ENCODE measurements at places on chromosomes 11 and 22.
A peak's percentile ranks its signal among the peaks of the same experiment; 100 is the strongest.

GRCh38 chr11:112115386-112115785, 28.7 kb downstream of the SDHD start:
- DNase-seq: no peak

GRCh38 chr11:117903505-117904382, 25.5 kb downstream of the TMPRSS13 start:
- DNase-seq: no peak

- DNase-seq: no peak
Measured at GRCh38 chr22:24521791-24522245, 26.7 kb downstream of the UPB1 start.

DNA sequence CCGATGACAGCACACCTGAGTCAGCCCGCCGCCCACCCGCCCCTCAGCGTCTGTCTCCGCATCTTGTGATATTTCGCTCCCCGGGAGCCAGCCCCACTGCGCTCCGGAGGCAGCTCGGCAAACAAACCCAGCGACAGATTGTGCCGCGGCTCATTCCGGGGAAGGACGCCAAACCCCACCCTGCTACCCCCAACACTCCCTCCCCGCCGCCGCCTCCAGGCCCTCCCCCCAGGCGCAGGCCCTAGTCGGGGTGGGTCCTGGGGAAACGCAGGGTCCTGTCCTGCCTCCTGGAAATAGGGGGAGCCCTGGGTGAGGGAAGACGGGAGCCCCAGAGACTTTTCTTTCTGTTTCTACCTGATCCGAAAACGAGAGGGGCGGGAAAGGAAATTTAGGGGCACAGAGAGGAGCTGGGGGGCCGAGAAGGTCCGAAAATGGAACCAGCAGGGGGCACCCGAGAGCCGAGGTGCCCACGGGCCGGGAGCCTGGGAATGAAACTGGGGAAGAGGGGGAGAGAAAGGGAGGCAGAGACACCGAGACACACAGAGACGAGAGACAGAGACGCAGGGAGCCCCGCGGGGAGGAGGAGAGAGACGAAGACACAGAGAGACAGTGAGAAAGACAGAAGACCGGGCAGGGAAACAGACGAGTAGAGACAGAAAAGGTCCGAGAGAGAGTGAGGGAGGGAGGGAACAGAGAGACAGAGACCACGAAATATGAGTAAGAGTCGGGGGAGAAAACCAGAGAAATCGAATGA, 1.7 kb upstream of the RTN4RL2 start:
- DNase-seq: no peak

DNA sequence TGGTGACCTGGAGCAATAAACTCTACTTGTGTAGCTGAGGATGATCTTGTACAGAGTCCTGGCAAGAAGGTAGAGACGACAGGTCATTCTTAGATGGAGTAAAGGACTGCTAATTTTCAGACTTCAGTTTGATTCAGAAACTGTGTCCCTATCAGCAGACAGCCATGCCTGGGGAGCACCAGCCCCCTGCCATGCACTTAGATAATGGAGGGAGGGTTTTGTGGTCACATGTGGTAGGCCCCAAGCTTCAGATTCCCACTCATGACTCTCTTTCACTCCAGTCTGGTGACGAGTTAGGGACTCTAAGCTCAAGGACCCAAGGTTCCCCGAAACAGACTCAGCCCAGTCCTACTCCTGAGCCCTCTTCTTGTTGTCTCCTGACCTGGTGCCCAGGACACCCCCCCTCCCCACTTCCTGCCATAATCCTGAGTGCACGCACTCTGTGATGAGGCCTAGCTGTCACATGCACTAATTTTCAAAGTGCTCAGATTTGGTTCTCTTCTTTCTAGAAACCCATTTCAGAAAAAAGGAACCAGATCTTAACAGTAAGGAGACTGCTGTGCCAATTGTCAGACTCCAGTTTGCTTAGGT, 10.2 kb upstream of the AMPD3 start:
- no peak for DNase-seq

- no peak for DNase-seq
Measured at GRCh38 chr11:46375392-46376101, 5.9 kb upstream of the MDK start.

GRCh38 chr22:50061141-50061823, 3.2 kb upstream of the TTLL8 start:
- DNase-seq: no peak

DNA sequence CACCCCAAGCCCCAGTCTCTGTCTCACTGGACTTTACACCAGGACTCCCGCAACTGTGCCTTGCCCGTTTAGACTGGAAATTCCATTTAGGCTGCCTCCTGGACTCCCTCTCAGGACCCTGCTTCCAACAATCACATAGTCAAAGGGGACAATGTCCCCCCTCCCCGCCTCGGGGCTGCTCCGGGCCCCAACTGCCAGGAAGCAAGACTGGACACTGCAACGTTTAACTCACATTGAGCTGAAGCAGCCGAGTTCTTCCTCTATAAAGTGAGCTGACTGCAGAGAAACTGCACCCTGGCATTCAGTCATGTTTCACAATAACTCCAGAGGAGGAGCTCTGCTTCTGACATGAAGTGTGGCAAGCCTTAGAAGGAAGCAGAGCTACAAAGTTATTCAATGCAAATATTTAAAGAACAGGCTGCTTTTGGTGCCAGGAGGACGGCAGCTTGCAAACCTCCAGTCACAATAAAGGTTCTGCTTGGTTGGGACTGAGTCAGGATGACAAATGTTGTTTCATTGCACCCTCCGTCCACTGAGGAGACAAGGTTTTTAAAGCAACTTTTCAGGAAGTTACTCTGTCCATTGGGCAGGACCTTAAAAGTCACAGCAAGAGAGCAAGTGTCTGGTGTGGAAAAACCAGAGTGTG, 19.9 kb downstream of the PACSIN2 start:
- peak; percentile 77 for DNase-seq

DNA sequence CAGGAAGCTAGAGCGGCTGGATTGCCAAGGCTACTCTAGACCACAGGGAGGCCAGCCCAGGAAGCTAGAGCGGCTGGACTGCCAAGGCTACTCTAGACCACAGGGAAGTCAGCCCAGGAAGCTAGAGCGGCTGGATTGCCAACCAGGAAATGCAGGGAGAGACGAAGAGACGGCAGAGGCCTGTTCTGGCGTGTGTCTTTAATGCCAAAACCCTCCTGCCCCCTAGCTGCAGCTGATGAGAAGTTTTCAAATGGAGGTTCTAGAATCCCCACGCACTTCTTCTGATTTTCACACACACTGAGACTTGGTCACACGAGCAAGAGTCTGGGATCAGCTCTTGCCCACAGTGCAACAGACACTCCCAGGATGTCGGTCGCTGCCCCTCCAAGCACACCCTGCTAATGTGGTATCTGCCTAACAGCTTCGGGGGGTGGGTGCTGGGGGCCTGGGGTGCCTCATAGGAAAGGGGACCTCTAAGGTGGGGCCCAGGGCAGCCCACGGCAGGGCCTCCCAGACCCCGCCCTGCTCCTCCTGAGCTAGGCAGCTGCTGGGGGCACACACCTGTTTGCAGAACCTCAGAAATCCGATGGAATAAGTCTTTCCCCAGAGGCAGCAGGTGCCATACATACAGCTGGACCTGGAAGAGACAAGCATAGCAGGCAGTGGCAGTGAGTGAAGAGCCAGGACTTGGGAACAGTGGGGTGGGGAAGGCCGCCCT, 28.5 kb downstream of the MAFF start:
- DNase-seq: no peak

DNA sequence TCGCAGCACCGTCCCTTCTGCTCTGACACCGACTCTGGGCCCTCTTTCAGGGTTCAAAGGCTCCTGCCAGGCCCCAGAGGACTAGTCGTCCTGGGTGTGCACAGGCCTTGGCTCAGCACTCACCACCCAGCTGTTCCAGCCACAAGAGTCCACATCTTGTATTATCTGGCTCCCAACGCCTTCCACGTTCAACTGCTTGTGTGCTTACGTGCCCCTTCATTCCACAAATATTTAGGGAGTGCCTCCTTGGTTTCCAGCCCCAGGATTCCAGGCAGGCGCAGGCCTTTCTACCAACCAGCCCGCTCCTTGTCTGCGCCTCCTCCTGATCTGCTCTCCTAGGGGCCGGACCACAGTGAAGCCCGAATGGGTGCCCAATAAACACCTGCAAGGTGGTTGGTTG, 70.9 kb downstream of the SCUBE1 start:
- no peak for DNase-seq

DNA sequence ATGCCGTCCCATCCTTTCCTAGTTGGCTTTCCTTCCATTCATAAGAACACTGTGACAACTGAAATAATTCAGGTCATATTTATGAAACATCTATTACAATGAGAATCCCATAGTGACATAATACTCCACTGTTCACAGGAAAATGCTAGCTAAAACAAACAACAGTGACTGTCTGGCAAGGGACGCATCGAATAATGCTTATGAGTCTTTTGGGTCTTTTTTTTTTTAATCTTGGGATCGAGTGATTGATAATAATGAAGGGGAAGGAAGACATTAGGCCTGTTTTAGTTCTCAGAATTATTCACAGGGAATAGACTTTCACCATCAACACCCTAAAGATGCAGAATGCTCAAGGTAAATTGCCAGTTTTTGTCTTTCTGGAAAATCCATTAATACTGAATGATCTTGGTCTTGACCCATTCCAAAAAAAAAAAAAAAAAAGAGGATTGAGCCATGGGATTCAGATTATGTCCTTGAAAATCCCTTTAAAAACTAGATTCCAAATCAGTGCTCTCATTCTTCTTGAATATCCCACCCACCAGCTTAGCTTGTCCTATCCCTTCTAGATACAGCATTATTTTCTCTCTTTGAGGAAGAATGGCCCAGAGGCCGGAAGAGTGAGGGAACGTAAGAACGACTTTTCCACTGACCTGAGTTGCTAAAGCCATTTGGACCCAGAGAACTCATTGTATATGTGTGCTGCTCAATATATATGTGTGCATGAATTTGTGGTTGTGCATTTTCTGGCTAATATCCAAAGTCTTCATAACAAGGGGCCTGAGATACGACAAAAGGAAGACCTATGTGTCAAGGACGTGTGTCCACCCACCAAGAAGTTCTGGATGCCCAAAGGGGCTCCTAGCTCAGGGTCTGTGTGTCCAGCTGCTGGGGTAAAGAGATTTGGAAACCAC, 35.2 kb upstream of the CREB3L1 start:
- no peak for DNase-seq

GRCh38 chr22:21457023-21457787, 10.0 kb upstream of the TMEM191C start:
- DNase-seq: no peak

GRCh38 chr22:29912605-29913398, 29.8 kb downstream of the MTMR3 start:
- DNase-seq: peak; percentile 84

DNA sequence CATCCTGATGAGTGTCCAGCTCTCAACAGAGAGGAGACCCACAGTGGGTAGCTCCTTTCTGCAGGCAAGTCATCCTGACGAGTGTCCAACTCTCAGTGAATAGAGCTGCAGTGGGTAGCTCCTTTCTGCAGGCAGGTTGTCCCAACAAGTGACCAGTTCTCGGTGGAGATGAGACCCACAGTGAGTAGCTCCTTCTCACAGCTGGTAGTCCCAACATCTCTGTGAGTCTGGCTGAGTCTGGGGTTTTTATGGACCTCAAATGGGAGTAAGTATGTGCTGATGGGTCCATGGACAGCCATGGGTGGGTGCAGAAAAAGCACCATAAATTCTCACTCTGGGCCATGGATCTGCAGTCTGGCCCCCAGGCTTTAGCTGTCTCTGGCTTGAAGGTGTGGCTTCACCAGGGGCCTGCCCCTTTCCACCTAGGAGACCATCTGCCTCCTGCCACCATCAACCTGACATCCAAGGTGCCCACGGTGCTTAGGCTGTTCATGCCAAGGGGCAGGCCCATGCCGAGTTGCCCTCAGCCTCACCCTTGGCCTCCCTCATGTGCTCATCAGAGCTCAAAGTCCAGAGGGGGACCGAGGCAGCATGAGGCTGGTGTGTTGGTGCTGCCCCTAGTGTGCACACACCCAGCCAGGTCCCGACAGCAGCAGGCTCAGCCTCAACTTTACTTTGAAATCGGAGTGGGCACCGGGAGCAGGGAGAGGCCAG, 15.3 kb downstream of the NPAT start:
- no peak for DNase-seq

GRCh38 chr11:48029681-48030290, 49.4 kb downstream of the PTPRJ start:
- no peak for DNase-seq

- no peak for DNase-seq
Measured at GRCh38 chr11:45658292-45658991, 7.0 kb downstream of the CHST1 start.

DNA sequence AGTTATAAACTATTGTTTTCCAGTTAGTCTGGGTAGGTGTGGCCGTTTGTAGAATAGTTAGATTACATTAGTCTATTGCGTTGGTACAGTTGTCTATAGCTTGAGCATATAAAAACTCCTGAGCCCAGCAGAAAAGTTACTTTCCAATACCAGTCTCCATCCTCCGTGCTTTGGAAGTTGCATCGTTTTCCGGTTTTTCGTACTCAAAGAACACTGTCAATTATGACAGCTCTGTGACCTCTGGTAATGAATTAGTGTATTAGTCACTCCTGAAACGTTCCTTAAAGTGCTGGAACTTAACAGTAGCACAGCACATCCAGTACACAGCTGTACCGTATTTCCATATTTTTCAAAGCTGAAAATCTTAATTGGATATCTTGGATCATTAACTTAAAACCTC, 808 bp upstream of the MSANTD2 start:
- DNase-seq: no peak

DNA sequence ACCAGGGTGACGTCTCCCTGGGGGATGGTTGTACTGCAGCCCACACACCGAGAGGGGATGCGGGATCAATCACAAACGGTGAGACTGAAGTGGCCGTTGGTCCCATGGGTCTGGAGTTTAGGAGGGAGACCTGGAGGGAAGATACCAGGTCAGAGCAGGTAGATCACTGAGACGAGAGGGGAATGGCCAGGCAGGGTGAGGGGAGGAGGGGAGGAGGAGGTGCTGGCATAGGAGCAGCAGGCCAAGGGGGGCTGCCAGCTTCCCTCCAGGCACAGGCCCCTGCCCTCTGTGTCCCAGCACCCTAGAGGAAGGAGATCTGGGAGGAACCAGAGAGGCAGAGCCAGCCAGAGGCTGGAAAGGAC, 7.0 kb downstream of the MAPK8IP2 start:
- DNase-seq: no peak

GRCh38 chr11:64878223-64878493, 263 bp downstream of the EHD1 start:
- no peak for DNase-seq

GRCh38 chr22:47858773-47859306, 1096.4 kb downstream of the TBC1D22A start:
- no peak for DNase-seq

- no peak for DNase-seq
Measured at GRCh38 chr11:33941637-33942160, 49.8 kb upstream of the LMO2 start.

GRCh38 chr11:32852207-32852606, 22.5 kb downstream of the PRRG4 start:
- no peak for DNase-seq

DNA sequence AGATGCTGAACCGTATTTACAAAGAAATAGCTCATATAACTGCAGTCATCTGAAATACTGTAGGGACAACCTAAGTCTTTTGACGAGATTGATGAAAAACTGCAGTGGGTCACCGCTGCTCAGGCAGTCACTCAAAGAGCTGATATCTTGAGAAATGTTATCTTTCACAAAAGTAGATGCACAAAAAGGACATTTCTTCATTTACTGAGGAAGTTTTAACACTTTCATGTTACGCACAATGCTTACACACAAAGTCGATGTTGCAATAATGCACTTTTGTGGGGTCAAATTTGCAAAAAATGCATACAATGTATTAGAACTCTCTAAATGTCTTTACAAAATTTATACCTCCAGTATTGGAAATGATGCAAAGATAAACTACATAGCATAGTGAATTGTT, 16.2 kb upstream of the OR10V1 start:
- no peak for DNase-seq

GRCh38 chr11:46142561-46142960, 21.3 kb upstream of the PHF21A start:
- no peak for DNase-seq

GRCh38 chr22:31091106-31091975, 10.2 kb downstream of the SMTN start:
- DNase-seq: no peak
